ENCODE measurements at places on chromosomes 6 and 20.
A peak's percentile ranks its signal among the peaks of the same experiment; 100 is the strongest.

DNA sequence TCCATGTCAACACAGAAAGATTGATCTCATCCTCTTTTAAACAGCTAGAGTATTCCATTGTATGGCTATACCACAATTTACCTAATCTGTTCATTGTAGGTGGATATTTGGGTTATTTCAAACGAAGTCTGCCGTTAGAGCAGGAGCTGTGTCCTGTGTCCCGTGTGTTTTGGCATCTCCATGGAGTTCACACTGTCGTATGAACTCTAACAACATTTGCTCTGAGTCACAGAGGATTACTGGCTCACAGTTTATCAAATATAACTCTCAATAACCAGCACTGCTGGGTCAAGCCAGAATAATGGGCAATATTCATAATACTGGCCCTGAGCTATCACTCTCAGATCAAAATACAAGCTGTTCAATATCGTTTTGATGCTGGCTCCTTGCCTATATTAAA lies 16.4 kb downstream of the TRAM2 start:
- DNase-seq = no peak

GRCh38 chr6:162099685-162100084 lies 627.9 kb downstream of the PRKN start:
- no peak for DNase-seq

DNA sequence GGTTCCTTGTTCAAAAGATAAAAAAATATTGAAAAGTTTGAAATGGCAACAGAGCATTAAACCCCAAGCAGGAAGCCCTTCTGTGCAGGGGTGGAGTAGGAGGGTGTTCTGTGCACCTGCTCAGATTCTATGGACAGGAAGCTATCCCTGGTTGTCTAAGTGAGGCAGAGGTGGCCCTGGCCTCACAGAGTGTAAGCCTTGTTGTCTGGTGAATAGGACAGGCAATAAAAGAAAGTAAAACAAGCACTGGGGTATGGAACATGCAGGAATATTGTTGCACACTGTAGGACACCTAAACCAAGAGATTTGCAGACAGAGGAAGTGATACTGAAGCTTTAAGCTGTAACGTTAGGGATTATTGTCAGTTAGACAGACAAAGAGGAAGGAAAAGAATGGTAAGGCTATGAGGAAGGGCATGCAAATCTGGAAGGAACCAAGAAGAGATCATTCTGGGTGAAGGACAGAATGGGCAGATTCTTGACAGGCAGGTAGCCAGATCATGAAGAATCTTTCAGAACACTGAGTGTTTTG lies 66.8 kb downstream of the TBC1D7 start:
- DNase-seq = no peak

DNA sequence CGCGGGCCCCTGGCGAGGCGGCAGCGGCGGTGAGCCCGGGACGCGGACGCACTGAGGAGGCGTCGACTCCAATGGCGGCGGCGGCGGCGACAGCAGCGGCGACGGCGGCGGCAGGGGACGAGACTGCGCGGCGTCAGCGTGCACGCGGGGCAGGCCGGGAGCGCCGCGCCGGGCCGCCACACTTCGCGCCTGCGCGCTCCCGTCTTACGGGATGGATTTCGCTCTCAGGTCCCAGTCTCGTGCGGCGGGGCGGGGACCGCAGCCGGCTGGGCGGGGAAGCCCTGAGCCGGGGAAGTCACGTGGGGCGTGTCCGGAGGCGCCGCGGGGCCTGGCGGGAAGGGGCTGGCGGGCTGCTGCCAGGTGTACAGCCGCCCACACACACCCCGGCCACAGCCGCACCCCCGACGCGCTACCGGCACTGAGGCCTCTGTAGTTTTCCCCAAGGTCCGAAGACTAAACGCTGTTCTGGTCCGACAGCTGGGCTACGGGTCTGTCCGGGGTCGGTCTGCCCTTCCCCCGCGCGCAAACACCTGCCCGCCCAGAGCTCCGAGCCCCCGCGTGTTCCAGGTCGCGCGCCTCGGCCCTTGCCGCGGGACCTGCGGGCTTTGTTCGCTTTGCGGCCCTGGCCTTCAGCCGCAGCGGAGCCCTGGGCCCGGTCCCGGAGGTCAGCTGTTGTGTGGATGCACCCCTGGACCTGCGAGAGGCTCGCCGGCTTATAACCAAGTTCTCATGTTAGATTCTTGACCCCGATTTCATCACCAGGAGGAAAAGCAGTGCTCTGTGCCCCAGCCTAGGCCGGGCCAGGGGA lies at the start of gene YTHDF1:
Gene YTHDF1, minus strand, starts transcription at position 91 of the 808 bp plus-strand sequence. CDS start 239 bp downstream, outside the sequence.
- peak; percentile 95 for DNase-seq

- peak; percentile 91 for DNase-seq
Measured at GRCh38 chr6:27668442-27669294, 195.8 kb upstream of the ZNF184 start.

DNA sequence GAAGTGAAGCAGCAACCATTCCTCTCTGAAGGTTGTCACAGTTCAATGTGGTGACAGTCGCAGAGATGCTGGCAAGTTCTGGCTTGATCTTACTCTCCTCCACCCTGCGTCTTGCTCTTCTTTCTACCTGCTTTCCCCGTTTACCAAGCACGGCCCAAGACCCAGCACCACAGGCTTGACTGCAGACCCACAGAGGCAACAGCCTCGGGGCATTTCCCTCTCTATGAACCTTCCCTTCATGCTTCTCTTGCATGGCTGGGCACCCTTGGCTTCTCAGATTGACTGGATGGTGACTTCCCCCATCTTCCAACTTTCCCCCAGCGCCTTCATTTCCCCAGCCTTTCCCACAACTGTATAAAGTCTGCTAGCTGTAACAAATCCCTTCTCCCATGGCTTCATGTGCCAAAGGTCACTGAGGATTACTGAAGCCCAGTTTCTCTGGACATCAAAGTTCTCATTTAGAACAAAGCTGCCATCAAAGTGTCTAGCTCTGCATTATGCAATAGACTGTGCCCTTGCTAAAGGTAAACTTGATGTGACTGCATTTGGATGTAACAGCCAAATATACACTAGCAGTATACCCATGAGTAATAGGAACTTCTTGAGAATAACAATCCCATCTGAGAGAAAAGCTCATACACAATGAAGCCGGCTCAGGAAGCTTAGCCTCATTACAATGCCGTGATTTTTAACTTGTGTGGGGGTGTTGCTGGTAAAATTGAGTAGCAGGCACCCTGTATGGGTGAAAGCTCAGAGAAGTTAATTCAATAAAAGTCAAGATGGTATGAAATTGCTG lies 723.1 kb upstream of the FLRT3 start:
- no peak for DNase-seq

DNA sequence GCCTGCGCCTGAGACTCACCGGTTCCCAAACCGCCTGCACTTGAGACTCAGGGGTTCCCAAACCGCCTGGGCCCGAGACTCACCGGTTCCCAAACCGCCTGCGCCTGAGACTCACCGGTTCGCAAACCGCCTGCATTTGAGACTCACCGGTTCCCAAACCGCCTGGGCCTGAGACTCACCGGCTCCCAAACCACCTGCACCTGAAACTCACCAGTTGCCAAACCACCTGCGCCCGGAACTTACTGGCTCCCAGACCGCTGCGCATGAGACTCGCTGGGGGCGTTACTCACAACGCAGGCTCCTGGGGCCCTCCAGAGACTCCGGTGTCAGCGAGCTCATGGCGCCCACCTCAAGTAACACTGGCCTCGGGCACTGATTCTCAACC lies 90.2 kb downstream of the DACT2 start:
- no peak for DNase-seq

DNA sequence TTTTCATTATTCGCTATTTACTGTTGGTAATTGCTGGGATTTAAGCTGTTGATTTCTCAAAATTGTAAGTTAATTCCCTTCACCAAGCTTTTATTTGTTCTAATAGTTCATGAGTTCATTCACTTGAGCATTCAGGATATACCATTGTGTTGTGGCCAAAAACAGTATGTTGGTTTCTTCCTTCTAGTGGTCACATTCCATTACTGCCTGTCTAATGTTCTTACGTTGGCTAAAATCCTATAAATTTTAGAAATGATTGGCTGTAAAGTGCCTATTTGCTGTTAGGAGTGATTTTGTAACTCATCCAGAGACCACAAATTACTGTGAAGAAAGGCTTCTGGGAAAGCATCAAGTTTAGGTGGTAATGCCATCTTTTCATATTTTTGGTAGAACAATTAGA lies 76.3 kb downstream of the FARS2 start:
- peak; percentile 30 for DNase-seq

DNA sequence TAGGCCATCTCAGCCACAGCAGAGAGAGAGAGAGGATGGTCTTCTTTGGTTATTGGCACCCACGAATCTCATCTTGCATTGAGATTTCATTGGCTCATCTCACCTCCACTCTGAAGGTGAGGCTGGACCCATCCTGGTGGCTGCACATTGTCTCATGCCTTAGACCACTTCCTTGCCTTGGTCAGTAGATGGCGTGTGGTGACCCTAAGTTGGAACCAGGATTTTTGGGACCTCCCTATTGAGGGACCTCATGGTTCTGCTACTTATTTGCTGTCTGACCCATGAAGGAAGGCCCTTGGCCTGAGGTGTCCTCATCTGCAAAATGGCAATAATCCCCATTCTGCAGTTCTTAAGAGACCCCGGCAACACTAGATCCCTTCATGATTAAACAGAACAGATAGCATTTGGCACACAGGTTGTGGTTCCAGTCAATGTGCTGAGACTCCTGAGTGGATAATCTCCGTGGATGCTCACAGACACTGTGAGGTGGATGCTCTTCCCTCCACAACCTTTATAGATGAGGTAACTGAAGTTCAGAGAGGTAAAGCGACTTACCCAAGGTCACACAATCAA lies 21.5 kb upstream of the AAR2 start:
- DNase-seq = peak; percentile 74

DNA sequence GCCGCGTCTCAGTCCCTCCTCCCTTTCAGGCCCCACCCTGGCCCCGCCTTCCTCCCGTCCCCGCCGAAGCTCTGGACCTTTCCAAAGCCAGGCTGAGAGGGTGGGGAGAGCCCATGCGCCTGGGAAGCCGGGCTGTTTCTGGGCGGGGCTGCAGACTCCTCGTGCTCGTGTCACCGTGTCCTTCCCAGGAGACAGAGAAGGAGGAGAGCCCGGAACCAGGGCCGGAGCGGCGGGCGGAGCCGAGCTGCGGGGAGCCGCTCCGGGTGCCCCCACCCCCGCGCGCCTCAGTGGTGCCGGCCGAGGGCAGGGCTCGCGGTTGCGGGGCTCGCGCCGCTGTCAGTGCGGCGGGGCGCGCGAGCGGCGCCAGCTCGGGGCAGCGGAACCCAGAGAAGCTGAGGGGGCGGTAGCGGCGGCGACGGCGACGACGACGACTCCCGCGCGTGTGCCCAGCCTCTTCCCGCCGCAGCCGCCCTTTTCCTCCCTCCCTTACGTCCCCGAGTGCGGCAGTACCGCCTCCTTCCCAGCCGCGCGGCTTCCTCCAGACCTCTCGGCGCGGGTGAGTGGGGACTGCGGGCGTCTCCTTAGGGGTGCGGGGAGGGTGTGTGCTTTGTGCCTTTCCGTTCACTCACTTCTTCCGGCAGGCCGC lies at the start of gene RALY:
Gene RALY, plus strand, starts transcription at position 336 of the 646 bp plus-strand sequence. CDS start 78,164 bp downstream, outside the sequence.
- peak; percentile 98 for DNase-seq

DNA sequence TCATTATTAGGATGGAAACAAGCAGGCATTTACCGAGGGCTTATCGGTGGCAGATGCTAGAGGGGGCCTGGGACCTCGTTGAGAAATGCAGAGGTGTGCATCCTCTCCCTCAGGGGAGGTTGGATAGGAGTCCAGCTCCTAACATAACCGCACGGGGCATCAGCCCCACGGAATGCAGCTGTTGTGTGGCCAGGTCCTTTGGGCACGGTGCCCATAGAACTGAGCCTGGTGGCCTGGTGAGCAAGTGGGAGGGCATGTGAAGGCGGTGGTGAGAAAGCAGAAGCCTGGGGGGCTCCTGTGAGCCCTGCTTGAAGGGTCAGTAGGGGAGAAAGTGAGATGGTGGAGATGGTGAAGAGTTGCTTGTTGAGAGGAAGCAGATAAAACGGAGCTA lies 143.7 kb downstream of the CDH26 start:
- no peak for DNase-seq

DNA sequence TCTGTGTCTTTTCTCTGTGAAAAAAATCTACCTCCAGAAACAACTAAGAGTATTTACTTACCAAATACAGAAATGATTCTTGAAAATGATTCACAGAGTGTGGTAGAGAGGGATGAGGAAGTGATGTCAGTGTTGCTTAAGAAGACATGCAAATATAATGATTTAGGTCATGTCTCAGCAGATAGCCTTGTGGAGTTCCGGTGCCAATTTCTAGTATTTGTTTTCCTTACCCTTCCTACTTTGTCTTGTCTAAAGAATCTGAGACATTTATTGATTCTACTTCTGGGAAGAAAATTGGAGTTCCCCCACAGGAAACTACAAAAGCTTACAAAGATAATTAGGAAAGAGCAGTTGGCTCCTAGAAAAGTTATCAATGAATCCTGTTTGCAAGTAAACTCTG lies 68.8 kb downstream of the GJA1 start:
- no peak for DNase-seq

DNA sequence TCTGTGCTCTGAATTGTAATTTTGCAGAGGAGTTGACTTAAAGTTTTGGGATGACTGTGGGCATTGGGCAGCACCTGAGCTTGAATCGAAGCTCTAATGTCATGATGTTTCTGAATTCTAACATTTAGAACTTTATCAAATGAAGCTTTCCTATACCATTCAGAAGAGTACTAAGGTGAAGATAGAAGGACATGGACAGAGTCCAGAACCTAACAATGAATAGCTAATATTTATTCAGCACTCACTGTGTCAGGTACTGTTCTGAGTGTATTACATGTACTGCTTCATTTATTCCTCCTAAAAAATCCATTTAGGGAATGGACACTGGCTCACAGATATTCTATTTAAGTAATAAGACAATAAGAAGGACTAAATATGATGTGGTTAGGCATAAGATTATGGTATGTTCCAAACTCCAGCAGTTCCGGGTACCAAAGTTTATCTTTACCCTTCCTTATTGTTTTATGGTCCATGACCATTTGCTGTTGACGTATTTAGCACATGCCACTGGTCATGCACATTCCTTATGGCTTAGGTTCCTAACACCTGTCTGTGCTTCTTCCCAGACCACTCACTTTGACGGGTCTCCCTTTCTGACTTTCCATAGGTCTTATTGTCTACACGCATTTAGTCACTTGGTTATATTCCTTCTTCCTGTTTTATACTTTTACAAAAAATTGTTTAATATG lies 20.3 kb downstream of the BCKDHB start:
- DNase-seq = no peak

DNA sequence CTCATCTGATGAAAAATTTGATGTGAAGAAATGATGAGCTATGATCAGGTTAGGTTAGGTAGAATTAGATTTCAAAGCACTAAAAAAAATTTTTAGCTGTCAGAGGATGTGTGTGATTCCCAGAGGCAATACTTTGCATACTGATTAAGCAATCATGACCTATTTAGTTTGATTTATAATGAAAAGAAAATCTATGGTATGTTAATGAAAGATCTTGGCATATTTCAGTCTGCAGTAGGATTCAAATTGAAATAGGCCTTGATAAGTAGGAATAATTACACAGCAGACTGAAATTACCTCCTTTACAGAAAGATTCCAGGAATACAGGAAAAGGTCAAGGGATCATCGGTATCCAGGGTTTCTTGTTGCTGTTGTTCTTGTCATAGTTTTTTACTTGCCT lies 69.3 kb downstream of the HDDC2 start:
- DNase-seq = no peak

All from SK-MEL-5 (cell line).